Activated CD4-positive, alpha-beta T cell treated with anti-CD3 and anti-CD28 coated beads, Interleukin-2, amount 10 ng/mL, durations not matched to agents 24 days and 14 days (primary cell): ENCODE measurements at places on chromosomes 3 and 15. TPM values are rescaled to one million over a fixed set of nuclear protein-coding genes. Genes with fewer than 3 reads are reported as not detected.

DNA sequence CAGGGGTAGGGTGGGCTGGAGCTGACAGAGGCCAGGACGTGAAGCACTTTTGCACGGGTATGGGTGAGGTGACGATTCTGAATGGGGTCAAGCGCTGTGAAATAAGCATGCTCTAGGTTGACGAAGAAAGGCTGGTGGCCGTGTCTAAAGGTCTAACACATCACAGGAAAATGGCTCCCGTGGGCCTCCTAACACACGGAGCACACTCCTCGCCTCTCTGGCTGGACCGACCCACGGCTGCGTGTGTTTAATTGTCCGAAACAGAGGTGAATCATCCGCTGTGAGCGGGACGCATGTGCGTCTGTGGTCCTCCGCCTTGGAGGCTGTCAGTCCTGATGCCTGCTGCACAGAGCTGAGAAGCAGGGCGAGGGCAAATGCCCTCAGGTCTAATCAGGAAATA is 130.6 kb downstream of the NSMCE3 start:
- no peak overlapping the region for H3K4me3 ChIP-seq
- no peak overlapping the region for H3K27ac ChIP-seq
- H3K27me3 ChIP-seq = peaks cover 20% of the 10 kb centered on the region

The PLA2G4D gene
- total RNA-seq = not detected in 2 replicates

GRCh38 chr15:100073982-100074381 is 267.8 kb downstream of the ADAMTS17 start:
- H3K27ac ChIP-seq = no peak overlapping the region
- no peaks in the 10 kb centered on the region for H3K4me1 ChIP-seq
- H3K4me3 ChIP-seq = no peak overlapping the region
- no peaks in the 10 kb centered on the region for H3K36me3 ChIP-seq
- DNase-seq = no peak

GRCh38 chr3:78985981-78986380 is 781.8 kb downstream of the ROBO1 start:
- H3K4me3 ChIP-seq = no peak overlapping the region
- H3K36me3 ChIP-seq = no peaks in the 10 kb centered on the region
- H3K4me1 ChIP-seq = no peaks in the 10 kb centered on the region
- no peak for DNase-seq

The KIF15 gene
- total RNA-seq = 26.5 and 28.3 TPM in 2 replicates

DNA sequence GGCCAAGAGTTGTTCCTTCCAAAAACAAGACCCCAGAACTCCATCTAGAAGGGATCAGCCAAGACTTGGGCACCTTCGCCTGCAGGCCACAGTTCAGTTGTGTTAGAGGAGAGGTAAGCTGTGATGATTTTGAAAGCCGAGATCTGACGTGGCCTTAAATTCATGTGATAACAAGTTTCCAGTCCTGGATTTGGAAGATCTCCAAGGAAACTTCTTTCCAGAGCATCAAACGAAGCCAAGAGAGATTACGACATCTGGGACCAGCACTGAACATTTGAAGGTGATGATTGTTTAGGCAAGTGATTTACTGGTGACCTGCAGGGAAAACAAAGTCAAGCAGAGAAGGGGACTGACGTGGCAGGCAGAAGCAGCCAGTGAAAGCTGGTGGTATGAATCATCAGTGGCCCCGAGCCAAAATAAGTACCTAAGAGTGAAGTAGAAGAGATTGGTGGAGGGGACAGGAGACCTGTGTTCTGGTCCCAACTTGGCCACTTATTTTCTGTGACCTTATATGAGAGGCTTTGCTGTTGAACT is 339.0 kb upstream of the PROK2 start:
- H3K27me3 ChIP-seq = no peaks in the 10 kb centered on the region
- no peak overlapping the region for H3K27ac ChIP-seq
- H3K4me1 ChIP-seq = peaks cover 2% of the 10 kb centered on the region
- no peaks in the 10 kb centered on the region for H3K36me3 ChIP-seq
- no peak overlapping the region for H3K4me3 ChIP-seq

The CD200 gene
- total RNA-seq = 144 and 151 TPM in 2 replicates

The CCDC39 gene
- not detected in 2 replicates for total RNA-seq

The FAM107A gene
- not detected in 2 replicates for total RNA-seq

DNA sequence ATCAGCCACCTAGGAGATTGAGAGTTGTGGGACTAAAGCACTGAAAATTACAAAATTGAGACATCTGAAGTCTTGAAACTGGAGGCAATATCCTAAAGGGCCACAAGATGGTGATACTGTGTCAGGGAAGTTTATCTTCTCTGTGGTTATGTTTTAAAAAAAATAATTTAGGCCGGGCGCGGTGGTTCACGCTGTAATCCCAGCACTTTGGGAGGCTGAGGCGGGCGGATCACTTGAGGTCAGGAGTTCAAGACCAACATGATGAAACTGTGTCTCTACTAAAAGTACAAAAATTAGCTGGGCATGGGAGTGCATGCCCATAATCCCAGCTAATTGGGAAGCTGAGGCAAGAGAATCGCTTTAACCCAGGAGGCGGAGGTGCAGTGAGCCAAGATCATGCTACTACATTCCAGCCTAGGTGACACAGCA is 17.9 kb upstream of the NIT2 start:
- peak; percentile 86 for DNase-seq
- peaks cover 11% of the 10 kb centered on the region for H3K4me1 ChIP-seq
- peak overlapping the region; percentile 55 for H3K27ac ChIP-seq
- H3K36me3 ChIP-seq = peaks cover 11% of the 10 kb centered on the region

The SUCNR1 gene
- total RNA-seq = not detected in 2 replicates

DNA sequence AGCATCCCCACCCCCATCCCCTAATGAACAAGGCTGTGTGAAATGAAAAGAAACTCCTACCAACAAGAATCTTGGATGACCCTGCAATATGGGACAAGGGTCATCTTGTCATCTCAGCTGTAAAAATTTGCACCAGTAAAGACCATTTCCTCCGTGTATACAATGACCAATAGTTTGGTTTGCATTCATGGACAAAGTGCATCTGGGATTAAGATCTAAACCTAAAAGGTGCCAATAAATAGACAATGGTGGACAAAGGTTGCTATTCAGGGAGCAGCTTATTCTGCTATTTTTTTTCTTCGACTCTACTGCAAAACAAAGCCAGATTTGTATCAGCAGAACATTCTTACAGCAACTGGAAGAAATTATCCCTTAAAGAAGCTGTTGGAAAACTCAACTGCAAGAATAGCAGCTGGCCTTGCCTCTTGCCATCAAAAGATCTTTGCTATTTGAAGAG is 8.0 kb downstream of the MGLL start:
- DNase-seq = no peak
- no peaks in the 10 kb centered on the region for H3K4me1 ChIP-seq
- H3K4me3 ChIP-seq = no peak overlapping the region
- peaks cover 24% of the 10 kb centered on the region for H3K27me3 ChIP-seq

DNA sequence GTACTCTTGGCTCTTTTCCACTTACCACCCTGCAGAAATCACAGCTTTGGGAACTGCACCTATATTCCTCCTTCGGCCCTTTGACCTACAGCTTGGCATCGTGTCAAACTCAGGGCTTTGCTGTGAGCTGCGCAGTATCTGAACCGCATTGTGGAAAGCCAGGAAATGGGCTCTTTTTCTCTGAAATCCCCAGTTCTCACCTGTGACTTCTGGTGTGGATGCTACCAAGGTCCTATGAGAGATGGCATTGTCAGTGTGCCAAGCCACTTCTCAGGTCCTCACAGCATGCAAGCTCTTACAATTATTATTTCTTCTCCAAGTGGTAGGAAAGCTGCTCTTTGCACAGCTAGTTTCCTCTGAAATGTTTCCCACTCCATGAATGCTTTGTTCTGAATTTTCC is 450.6 kb upstream of the TBL1XR1 start:
- peak; percentile 65 for DNase-seq
- H3K4me3 ChIP-seq = peak overlapping the region; percentile 58
- no peaks in the 10 kb centered on the region for H3K27me3 ChIP-seq

The GPR149 gene
- total RNA-seq = not detected in 2 replicates

- H3K27me3 ChIP-seq = peaks cover 30% of the 10 kb centered on the region
- H3K4me1 ChIP-seq = peaks cover 6% of the 10 kb centered on the region
- no peaks in the 10 kb centered on the region for H3K36me3 ChIP-seq
- DNase-seq = no peak
- no peak overlapping the region for H3K4me3 ChIP-seq
- H3K27ac ChIP-seq = no peak overlapping the region
Observed at GRCh38 chr15:70324001-70324974, 226.6 kb upstream of the TLE3 start.

The PYGO1 gene
- total RNA-seq = not detected in 2 replicates

DNA sequence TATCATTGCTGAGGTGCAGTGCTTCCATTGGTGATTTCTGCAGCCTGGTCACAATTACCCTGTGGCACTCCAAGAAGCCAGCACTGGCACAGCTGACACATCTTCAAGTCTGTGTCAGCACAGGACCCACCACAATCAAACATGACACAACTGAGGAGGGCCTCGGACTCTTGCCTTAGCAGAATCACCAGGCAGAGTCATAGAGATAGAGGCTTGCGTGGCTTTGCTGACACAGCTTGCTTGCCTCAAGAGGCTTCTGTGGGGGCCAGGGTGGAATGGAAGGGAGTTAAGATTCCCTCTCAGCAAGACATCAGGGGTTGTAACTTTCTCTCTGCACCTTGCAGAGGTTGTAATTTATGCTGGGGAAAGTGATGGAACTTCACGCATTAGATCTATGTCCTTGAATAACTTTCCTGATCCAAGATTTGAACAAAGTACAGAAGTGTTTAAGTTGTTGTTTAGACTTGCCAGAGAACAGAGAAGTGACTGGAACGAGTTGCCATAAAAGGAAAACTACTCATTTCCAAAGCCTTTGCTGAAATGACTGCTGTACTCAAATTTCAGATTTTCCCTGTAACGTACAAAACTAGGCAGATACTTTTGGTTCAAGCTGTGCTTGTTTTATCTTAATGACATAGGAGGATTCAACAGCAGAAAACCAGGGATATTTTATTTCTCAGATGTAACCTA is 170.7 kb downstream of the DIPK2A start:
- no peak for DNase-seq
- no peaks in the 10 kb centered on the region for H3K36me3 ChIP-seq
- H3K27ac ChIP-seq = no peak overlapping the region
- no peak overlapping the region for H3K4me3 ChIP-seq
- no peaks in the 10 kb centered on the region for H3K4me1 ChIP-seq

The TMEM212 gene
- total RNA-seq = not detected in 2 replicates

- H3K4me1 ChIP-seq = no peaks in the 10 kb centered on the region
- H3K27ac ChIP-seq = no peak overlapping the region
- no peak for DNase-seq
Observed at GRCh38 chr3:82494977-82495489, 733.6 kb upstream of the GBE1 start.

The GLDN gene
- total RNA-seq = not detected in 2 replicates

The COL6A5 gene
- not detected in 2 replicates for total RNA-seq

DNA sequence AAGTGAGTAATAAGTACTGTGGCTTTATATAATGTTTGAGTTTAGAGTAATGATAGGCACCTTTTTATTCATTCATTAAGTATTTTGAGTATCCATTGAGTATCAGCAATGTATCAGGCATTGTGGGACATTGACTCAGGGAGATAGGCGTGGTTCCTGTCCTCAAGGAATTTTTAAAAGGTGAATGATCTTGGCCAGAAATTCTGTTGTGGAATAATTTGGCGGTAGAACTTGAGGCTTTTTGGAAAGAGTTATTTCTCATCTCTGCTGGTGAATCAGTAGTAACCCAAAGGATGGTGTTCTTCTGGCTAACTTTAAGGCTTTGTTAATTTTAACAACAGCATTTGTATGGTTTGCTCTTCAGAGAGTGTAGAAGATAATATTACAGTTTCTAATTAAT is 2.0 kb downstream of the RAB7A start:
- H3K36me3 ChIP-seq = peaks cover 34% of the 10 kb centered on the region
- H3K27me3 ChIP-seq = peaks cover 2% of the 10 kb centered on the region
- peak overlapping the region; percentile 92 for H3K4me3 ChIP-seq

The GPR15 gene
- 3.6 and 4.1 TPM in 2 replicates for total RNA-seq

The SPSB4 gene
- total RNA-seq = 0.07 TPM in 1 of 2 replicates, not detected in the other
